A549 treated with CORT108297 at 1 μM for 4 hours (cell line): ENCODE measurements at places on chromosomes 11 and 22. TPM values are rescaled to one million over a fixed set of nuclear protein-coding genes. Genes with fewer than 3 reads are reported as not detected.

The DEFB131B gene
- not detected in 5 replicates for total RNA-seq

The ANO9 gene
- total RNA-seq: 0.55 to 1.8 TPM (median 1.0 TPM) in 5 replicates

The EHF gene
- total RNA-seq: 0.58 to 0.81 TPM (median 0.69 TPM) in 5 replicates

The MMP13 gene
- total RNA-seq: 0.05 TPM in 2 of 5 replicates, not detected in the others

The NPAS4 gene
- not detected in 5 replicates for total RNA-seq

The NAALADL1 gene
- 0.03 TPM in 1 of 5 replicates, not detected in the others for total RNA-seq

The KCNQ1OT1 gene
- total RNA-seq: 0.03 to 0.06 TPM (median 0.05 TPM) in 5 replicates

The PKDREJ gene
- not detected in 5 replicates for total RNA-seq

The PLAAT4 gene
- total RNA-seq: 1.3 to 2.6 TPM (median 2.0 TPM) in 5 replicates

The YPEL1 gene
- 0.13 to 0.42 TPM (median 0.23 TPM) in 5 replicates for total RNA-seq

The CNTN5 gene
- not detected in 5 replicates for total RNA-seq

The MAP6 gene
- 1.5 to 1.9 TPM (median 1.7 TPM) in 5 replicates for total RNA-seq

The SCN4B gene
- 0.03 to 0.08 TPM (median 0.07 TPM) in 5 replicates for total RNA-seq

The OR8D1 gene
- total RNA-seq: not detected in 5 replicates

The TMPRSS5 gene
- 0.08 to 0.15 TPM (median 0.12 TPM) in 5 replicates for total RNA-seq

The OR51B4 gene
- total RNA-seq: not detected in 5 replicates

The TTC38 gene
- total RNA-seq: 12.5 to 14.2 TPM (median 13.6 TPM) in 5 replicates

The NLRP6 gene
- not detected in 5 replicates for total RNA-seq

The HBE1 gene
- 0.15 to 0.29 TPM (median 0.21 TPM) in 3 of 5 replicates, not detected in the others for total RNA-seq

The RIMBP3B gene
- 0.29 to 0.62 TPM (median 0.51 TPM) in 5 replicates for total RNA-seq

The TEX12 gene
- 0.17 TPM in 1 of 5 replicates, not detected in the others for total RNA-seq

The KRTAP5-11 gene
- not detected in 5 replicates for total RNA-seq

The UPB1 gene
- not detected in 5 replicates for total RNA-seq

The FGF4 gene
- total RNA-seq: not detected in 5 replicates

The OR5P2 gene
- total RNA-seq: not detected in 5 replicates

The ART1 gene
- total RNA-seq: not detected in 5 replicates

The UVRAG gene
- 8.3 to 11.0 TPM (median 9.9 TPM) in 5 replicates for total RNA-seq

The RIC3 gene
- total RNA-seq: 1.3 to 2.8 TPM (median 1.9 TPM) in 5 replicates

The LDHAL6A gene
- not detected in 5 replicates for total RNA-seq

The LARGE1 gene
- 3.6 to 5.9 TPM (median 3.8 TPM) in 5 replicates for total RNA-seq

The STARD10 gene
- 15.0 to 21.0 TPM (median 19.1 TPM) in 5 replicates for total RNA-seq

The CCND1 gene
- total RNA-seq: 175 to 256 TPM (median 222 TPM) in 5 replicates

The PCNX3 gene
- total RNA-seq: 25.5 to 41.3 TPM (median 38.9 TPM) in 5 replicates

The CASP5 gene
- not detected in 5 replicates for total RNA-seq

The SEPTIN5 gene
- 7.7 to 10.7 TPM (median 10.2 TPM) in 5 replicates for total RNA-seq

The TEAD1 gene
- total RNA-seq: 43.8 to 73.7 TPM (median 62.9 TPM) in 5 replicates

The IGLL5 gene
- not detected in 5 replicates for total RNA-seq

The NCAPH2 gene
- total RNA-seq: 33.1 to 39.8 TPM (median 37.6 TPM) in 5 replicates

The CDC42EP1 gene
- total RNA-seq: 27.1 to 39.3 TPM (median 37.1 TPM) in 5 replicates

The BTG4 gene
- total RNA-seq: 0.08 to 0.18 TPM (median 0.12 TPM) in 3 of 5 replicates, not detected in the others

The NXPE4 gene
- total RNA-seq: not detected in 5 replicates

The TMEM191C gene
- total RNA-seq: 0.65 to 2.0 TPM (median 1.4 TPM) in 5 replicates

The TUB gene
- total RNA-seq: 5.4 to 8.4 TPM (median 7.6 TPM) in 5 replicates

The RFPL3 gene
- not detected in 5 replicates for total RNA-seq

The PARVG gene
- total RNA-seq: 0.01 TPM in 1 of 5 replicates, not detected in the others

The TTC28 gene
- 2.2 to 3.3 TPM (median 3.0 TPM) in 5 replicates for total RNA-seq

The TRIM66 gene
- total RNA-seq: 1.7 to 2.8 TPM (median 2.3 TPM) in 5 replicates

The PSMA1 gene
- total RNA-seq: 185 to 199 TPM (median 188 TPM) in 5 replicates

The SYT8 gene
- 0.05 to 0.39 TPM (median 0.06 TPM) in 3 of 5 replicates, not detected in the others for total RNA-seq

The KIAA1671 gene
- total RNA-seq: 7.7 to 10.9 TPM (median 9.8 TPM) in 5 replicates

The KCNE3 gene
- total RNA-seq: 0.05 TPM in 1 of 5 replicates, not detected in the others

The RFPL2 gene
- total RNA-seq: 0.07 to 0.21 TPM (median 0.11 TPM) in 5 replicates

The PLAAT5 gene
- 0.05 to 0.06 TPM in 2 of 5 replicates, not detected in the others for total RNA-seq

The PGA5 gene
- total RNA-seq: not detected in 5 replicates

The MYBPC3 gene
- 0.07 to 0.09 TPM (median 0.07 TPM) in 5 replicates for total RNA-seq

The OR8G1 gene
- total RNA-seq: not detected in 5 replicates

The GLYAT gene
- not detected in 5 replicates for total RNA-seq

The DERL3 gene
- 0.17 to 1.6 TPM (median 0.34 TPM) in 5 replicates for total RNA-seq

The PHF21B gene
- total RNA-seq: 0.68 to 1.2 TPM (median 1.1 TPM) in 5 replicates
